ENCODE measurements at places on chromosomes 11 and 22.

DNA sequence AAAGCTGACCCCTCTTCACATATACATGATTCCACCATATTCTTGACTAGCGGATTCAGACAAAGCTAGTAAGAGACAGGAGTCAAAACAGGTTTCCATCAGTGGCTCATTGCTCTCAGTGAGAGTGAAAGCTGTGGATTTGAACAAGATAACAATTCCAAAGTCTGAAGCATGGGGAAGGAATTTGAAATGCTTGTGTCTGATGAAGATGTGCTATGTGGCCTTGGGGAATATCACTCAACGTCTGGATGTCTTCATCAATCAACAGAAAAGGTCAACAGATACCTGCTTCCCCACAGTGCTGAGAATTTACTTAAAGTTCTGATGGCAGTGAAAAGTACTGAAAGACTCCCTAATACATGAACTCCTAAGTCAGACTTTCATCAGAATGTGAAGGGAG is 46.9 kb upstream of the SESN3 start:
- no peak for DNase-seq

DNA sequence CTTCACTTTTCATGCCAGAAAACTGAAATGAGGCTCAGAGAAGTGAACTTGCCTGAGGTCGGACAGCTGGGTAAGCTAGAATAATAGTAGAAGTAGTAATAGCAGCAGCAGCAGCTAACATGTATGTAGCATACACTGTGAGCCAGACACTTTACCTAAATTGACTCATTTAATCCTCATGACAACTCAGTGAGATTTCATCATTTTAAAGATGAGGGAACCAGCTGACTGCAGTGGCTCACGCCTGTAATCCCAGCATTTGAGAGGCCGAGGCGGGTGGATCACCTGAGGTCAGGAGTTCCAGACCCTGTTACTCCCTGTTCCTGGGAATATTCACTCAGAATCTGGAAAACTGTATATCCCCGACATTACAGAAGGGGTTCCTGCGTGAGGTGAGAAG is 154.5 kb downstream of the DBX1 start:
- no peak for DNase-seq

- no peak for DNase-seq
Measured at GRCh38 chr22:27345691-27346090, 455.9 kb downstream of the MN1 start.

DNA sequence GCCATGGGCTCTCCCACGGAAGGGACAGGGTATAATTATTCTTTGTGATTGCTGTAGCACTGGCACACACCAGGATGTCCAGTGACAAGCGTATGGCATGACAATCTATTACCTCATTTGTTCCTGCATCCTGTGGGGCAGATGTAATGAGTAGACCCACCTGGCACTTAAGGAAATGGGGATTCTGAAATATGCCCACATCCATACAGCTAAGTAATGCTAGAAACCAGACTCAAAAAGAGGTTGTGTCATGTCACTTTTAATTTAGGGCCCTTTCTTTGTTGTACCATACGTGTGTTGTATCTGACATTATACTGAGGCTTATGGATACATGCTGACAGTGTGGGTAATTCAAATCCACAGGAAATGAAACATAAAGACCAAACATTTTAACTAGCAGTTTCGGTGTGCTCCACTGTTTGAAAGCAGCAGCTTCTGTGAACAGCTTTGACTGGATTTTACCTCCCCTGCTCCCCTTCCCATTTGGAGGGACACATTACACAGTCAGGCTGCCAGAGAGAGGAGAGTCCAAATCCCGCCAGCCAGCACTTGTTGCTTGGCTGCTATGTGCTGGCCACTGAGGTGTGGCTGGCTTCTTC is 21.2 kb downstream of the GRAMD1B start:
- DNase-seq, result no peak
